Calu3 (cell line): ENCODE measurements at places on chromosomes 11 and 22. TPM values are rescaled to one million over a fixed set of nuclear protein-coding genes. Genes with fewer than 3 reads are reported as not detected.

CSRP3 gene
- total RNA-seq, result not detected in 2 replicates

- H3K4me1 ChIP-seq, result no peaks in the 10 kb centered on the region
- H3K36me3 ChIP-seq, result no peaks in the 10 kb centered on the region
- DNase-seq, result no peak
- H3K27me3 ChIP-seq, result no peaks in the 10 kb centered on the region
Measured at GRCh38 chr11:105589346-105589745, 20.5 kb upstream of the GRIA4 start.

- no peaks in the 10 kb centered on the region for H3K36me3 ChIP-seq
- no peaks in the 10 kb centered on the region for H3K27me3 ChIP-seq
- no peak overlapping the region for H3K27ac ChIP-seq
- H3K4me1 ChIP-seq, result no peaks in the 10 kb centered on the region
Measured at GRCh38 chr22:20243537-20244249, 24.4 kb downstream of the RTN4R start.

NPAS4 gene
- not detected in 2 replicates for total RNA-seq

MRGPRX4 gene
- total RNA-seq, result not detected in 2 replicates

- H3K27ac ChIP-seq, result no peak overlapping the region
- no peak for DNase-seq
- no peak overlapping the region for H3K4me3 ChIP-seq
- H3K4me1 ChIP-seq, result no peaks in the 10 kb centered on the region
- no peaks in the 10 kb centered on the region for H3K27me3 ChIP-seq
Measured at GRCh38 chr22:34236527-34236926, 316.3 kb upstream of the LARGE1 start.

- no peaks in the 10 kb centered on the region for H3K27me3 ChIP-seq
- H3K4me1 ChIP-seq, result peaks cover 21% of the 10 kb centered on the region
- H3K4me3 ChIP-seq, result no peak overlapping the region
- H3K27ac ChIP-seq, result no peak overlapping the region
Measured at GRCh38 chr22:45587638-45588505, 83.8 kb upstream of the ATXN10 start.
